ENCODE measurements at places on chromosomes 1 and 21. TPM values are rescaled to one million over a fixed set of nuclear protein-coding genes. Genes with fewer than 3 reads are reported as not detected.

DNA sequence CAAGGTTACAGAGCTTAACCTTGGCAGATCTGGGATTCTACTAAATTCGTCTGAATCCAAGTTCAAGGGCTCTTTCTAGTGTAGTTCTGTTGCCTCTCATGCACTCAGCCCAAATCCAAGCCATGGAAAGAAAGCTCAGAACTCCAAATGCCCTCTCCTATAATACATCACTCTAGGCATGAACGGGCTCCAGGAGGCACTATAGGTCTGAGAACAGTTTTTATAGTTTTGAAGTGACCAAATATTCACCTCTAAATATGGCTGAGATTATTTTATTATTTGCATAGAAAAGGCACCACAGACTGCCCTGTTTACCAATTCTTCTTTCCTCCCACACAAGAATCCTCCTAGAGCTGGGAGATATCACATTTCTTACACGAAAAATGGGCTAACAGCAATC lies 327.9 kb upstream of the BEND5 start:
- no peak for DNase-seq

Gene LRRC38
- total RNA-seq: 0.09 TPM

Gene GUCA2B
- total RNA-seq: not detected

Gene CAPN2
- total RNA-seq: 107 TPM

DNA sequence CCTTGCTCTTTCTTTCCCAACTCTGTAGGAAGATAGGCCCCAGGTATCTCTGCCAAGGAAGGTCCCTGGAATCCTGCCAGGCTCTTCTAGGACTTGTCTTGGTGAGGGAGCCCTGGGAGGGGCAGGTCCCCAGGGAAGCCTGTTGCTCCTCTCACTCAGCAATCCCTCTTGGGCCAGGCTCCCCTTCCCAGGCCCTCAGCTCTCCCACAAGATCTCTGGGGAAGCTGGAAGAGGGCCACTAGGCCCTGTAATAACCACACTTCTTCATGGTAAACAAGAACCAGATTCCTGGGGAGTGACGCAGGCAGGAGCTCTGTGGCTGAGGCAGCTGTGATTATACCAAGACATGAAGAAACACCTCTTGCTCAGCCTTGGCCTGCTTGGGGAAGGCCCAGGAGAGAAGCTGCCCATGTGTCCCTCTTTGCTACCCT lies 9.9 kb upstream of the MAPKAPK2 start:
- DNase-seq: peak; percentile 58

DNA sequence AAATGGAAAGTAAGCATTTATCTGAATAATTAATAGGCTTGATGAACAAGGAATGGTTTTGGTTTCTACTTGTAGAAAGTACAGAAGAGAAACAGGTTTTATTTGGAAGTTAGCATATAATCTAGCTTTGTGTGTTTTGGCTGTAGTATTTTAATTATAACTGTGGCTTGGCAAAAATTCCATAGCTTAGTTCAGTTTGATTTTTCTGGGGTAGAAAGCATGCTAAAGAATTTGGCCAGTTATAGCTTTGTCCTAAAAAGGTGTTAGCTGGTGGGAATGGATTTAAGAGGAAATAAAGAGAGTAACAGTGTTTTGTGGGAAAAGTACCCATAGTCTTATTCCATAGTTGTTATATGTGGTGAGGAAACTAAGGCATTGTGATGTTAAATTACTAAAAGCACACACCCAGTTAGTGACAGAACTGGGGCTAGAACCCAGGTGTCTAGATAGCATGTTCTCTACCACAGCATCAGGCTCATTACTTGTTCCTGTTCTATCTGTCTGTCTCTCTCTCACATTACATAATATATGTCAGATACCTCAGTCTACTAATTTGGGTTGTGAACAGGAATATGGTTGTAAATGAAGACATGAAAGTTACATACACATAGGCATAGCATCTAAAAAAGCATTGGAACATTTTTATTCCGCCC lies 55.0 kb downstream of the MPZL1 start:
- DNase-seq: no peak

DNA sequence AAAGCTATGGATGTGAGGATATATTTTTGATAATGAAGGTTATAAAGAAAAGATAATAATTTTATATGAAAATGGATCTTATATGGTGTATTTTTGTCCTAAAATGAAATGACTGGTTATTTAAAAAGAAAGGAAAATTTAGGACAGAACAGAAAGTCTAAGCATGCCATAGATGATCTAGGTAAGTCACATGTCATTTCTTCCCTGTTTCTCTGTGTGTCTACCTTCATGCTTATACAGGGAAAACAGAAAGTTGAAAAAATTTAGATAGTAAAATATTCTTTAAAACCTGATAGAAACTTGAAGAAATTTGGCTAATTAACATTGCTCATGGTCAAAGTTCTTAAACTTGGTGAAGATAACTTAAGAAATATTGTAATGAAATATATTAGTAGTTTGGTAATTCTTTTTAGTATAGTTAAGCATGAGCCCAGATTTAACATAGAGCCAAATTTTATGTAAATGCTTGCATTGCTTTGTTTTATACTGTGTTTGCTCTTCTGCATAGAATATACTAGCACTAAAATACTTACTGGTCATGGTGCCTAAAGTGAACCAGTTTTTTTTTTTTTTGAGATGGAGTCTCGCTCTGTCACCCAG lies 12.4 kb upstream of the GBP4 start:
- DNase-seq: no peak

GRCh38 chr1:203308923-203309331 lies 3.6 kb downstream of the BTG2 start:
- DNase-seq: no peak

Gene KISS1
- not detected for total RNA-seq

GRCh38 chr1:11521582-11522399 lies 42.8 kb downstream of the DISP3 start:
- no peak for DNase-seq

- DNase-seq: no peak
Observed at GRCh38 chr1:31927661-31927980, 10.5 kb downstream of the PTP4A2 start.

GRCh38 chr1:53176452-53177208 lies 20.0 kb upstream of the CPT2 start:
- peak; percentile 39 for DNase-seq

GRCh38 chr1:226572325-226572726 lies 23.8 kb downstream of the STUM start:
- no peak for DNase-seq

GRCh38 chr1:201251851-201252430 lies 31.4 kb upstream of the PKP1 start:
- DNase-seq: no peak

Gene IRF6
- 21.8 TPM for total RNA-seq

DNA sequence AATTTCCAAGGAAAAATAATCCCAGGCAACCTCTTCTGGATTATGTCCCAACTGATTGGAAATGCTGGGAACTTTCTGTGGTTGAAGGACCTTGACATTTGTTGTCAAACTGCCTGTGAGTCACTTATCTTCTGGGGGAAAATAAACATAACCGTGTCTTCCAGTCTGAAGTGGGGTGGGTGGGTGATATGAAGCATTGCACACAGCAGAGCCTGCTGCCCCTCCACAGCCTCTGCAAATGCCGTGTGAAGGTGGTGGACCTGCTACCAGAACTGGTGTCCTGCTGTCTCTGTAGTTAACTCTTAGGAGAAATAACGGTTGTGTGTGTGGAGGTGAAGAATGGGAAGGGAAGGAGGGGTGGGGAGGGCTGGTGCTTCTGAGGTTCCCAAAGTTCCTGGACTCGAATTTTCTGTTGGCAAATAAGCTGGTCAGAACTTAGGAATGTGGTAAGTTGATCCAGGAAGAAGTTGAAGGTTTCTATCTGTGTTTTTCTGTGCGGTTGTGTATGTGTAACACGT lies 23.2 kb downstream of the GALNT2 start:
- no peak for DNase-seq

Gene TMEM125
- 0.65 TPM for total RNA-seq

DNA sequence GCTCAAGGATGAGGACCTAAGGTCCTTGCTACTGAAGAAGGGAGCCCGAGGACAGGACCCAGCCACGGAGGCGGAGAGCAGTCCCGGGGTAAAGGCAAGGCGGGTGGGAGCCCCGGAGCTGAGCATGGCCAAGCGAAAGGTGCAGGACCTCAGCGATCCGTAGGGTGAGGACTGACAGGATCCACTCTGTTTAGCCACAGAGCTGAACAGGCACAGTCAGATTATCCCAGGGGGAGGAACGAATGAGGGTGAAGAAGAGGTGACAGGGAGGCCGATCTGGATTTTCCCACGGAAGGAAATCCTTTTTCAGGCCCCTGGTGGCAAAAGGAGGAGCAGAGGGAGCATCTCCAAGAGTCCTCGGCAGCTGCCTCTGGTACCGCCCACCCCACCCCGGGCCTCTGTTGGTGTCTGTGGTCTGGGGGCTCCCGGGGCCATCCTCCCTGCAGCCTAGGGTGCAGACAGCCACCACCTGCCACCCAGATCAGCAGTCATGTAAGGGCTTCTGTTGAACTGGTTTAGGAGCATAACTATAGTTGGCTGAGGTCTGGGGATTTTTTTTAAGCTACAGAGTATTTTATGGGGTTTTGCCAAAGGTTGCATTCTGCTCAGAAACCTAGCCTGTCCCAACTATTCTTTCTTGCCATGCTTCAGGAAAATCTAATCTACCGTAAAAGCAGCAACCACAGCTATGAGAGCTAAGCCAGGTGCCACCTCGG lies 32.3 kb upstream of the LBR start:
- DNase-seq: no peak

DNA sequence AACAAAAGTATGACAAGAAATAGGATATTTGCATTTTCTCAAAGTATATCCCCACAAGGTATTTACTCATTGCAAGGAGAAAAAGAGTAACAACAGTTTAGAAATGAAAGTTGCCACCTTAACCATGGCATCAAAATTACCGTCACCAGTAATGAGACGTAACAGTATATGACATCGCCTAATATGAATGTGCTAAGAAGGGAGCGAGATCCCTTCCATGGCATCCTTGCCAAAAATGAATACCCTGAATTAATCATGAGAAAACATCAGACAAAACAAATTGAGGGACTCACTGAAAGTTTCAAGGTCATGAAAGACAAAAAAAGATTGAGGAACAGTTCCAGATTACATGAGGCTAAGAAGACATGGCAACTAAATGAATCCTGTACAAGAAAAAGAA lies 78.9 kb upstream of the MROH9 start:
- no peak for DNase-seq

- no peak for DNase-seq
Observed at GRCh38 chr1:74057719-74058118, 140.3 kb downstream of the LRRIQ3 start.

- no peak for DNase-seq
Observed at GRCh38 chr1:1335283-1335682, 4.2 kb downstream of the TAS1R3 start.

DNA sequence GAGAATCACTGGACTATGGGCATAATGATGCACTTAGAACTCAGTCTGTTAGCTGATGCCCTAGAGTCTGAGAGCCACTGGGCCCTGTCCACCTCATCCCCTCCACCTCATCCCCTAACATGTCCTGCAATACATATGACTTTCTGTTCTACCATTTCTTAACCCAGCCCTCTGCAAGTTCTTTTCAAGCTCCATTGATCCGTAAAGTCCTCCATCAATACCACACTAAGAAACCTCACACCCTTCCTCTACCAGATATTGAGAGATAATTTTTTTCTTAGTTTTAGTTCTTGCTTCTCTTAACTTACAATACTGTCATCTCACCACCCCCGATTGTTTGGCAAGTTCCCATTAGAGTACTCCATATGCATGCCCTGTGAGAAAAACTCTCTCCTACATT lies 22.1 kb downstream of the FCRL4 start:
- no peak for DNase-seq

Data from left cardiac atrium (tissue), 4 donors.